ENCODE measurements at places on chromosomes 2 and 18.

- DNase-seq, result no peak
Measured at GRCh38 chr2:191274413-191274815, 29.2 kb downstream of the MYO1B start.

GRCh38 chr18:70260683-70261082 lies 28.2 kb upstream of the SOCS6 start:
- no peak for DNase-seq

DNA sequence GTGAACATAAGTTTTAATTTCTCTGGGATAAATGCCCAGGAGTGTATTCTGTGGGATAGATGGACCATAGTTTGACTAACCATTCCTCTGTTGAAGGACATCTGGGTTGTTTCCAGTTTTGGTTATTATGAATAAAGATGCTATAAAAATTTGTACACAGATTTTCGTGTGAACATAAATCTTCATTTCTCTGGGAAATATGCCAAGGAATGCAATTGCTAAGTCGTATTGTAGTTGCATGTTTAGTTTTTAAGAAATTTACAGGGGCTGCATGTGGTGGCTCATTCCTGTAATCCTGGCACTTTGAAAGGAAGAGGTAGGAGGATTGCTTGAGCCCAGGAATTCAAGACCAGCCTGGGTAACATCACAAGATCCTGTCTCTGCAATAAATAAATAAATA lies 6.9 kb upstream of the SLC11A1 start:
- DNase-seq, result no peak

- no peak for DNase-seq
Measured at GRCh38 chr2:169091256-169091655, 21.9 kb downstream of the DHRS9 start.

DNA sequence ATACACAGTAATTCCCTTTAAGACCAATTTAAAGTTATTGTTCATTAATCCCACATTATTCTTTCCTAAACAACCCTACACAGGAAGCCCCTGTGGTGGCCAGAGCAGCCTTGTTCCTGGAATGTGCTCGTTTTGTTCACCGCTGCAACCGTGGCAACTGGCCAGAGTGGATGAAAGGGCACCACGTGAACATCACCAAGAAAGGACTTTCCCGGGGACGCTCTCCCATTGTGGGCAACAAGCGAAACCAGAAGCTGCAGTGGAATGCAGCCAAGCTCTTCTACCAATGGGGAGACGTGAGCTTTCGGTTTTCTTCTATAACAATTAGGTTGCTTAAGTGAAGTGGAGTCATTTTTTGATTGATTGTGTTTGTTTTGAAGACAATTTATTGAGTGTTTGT lies 101.0 kb downstream of the UNC80 start:
- DNase-seq, result peak; percentile 50

GRCh38 chr2:95044601-95045000 lies 19.1 kb downstream of the MAL start:
- DNase-seq, result no peak

DNA sequence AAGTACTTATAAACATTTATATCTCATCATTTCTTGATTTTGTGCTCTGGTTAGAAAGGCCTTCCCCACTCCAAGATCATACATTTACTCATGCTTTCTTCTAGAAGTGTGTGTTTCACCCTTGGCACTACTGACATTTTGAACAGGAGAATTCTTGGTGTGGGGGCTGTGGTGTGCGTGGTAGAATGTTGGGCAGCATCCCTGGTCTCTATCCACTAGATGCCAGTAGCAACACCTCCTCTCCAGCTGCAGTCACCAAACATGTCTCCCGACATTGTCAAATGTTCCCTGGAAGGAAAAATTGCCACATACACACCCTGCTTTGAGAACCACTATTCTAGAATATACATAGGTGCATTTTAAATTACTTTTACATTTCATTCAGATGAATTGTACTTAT lies 8.7 kb upstream of the TGIF1 start:
- no peak for DNase-seq

Measured in H1 (cell line).